ENCODE measurements at places on chromosomes 5 and 9.
A peak's percentile ranks its signal among the peaks of the same experiment; 100 is the strongest.

DNA sequence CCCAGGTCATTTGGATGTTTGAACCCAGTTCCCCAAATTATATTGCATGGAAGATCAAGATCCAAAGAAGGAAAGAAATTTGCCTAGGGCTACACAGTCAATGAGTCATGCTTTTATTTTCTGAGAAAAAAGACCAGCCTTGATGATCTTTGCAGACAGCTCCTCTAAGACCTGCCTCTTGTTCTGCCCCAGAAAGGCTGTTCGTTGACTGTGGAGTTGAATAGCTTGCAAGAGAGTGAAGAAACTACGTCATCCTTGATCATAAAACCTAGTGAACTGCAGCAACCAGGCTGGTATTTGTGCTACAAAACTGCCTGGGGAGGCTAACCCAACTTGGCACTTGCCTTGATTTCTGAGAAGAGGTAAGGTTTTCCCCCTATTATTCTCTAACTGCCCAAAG is 263.9 kb downstream of the PAPPA start:
- DNase-seq, result peak; percentile 38

DNA sequence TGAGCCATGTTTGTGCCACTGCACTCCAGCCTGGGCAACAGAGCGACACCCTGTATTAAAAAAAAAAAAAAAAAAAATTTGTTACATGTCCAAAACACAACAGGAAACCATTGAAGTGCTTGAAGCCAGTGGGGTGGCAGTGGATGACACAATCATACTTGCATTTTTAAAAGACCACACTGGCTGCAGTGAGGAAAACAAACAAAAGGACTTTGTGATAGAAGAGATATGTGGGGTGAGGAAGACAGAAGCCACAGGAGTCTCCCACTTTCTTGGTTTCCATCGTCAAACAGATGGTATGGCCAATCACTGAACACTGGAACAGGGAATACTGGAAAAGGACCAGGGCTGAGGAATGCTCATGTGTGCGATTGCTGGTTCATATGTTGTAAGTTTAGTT is 20.9 kb upstream of the COMMD10 start:
- no peak for DNase-seq

- peak; percentile 91 for DNase-seq
These were observed 154.7 kb downstream of the FAM114A2 start for GRCh38 chr5:153883854-153884611.

GRCh38 chr5:75526070-75526469 is 14.4 kb downstream of the POLK start:
- DNase-seq, result no peak

DNA sequence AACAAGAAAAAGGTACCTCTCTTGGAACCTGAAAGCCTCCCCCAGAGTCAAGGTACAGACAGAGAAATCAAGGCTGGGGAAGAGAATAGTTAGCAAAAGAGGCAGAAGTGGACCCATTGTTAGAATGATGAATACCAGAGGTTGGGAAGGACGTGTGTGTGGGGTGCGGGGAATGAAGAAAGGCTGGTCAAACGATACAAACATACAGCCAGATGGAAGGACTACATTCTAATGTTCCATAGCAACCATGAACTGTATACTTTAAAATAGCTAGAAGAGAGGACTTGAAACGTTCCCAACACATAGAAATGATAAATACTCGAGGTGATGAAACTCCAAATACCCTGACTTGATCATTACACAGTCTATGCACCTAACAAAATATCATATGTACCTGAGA is 7.1 kb downstream of the CCDC69 start:
- DNase-seq, result no peak

- DNase-seq, result no peak
These were observed 65.7 kb upstream of the SYK start for GRCh38 chr9:90735952-90736351.

GRCh38 chr5:136013559-136013958 is 15.2 kb upstream of the TGFBI start:
- DNase-seq, result no peak

- no peak for DNase-seq
These were observed 7.9 kb upstream of the LHX6 start for GRCh38 chr9:122236681-122237080.

GRCh38 chr9:92292338-92293074 is 991 bp downstream of the IARS1 start:
- peak; percentile 17 for DNase-seq

- no peak for DNase-seq
These were observed 8.0 kb downstream of the GAPT start for GRCh38 chr5:58499231-58499630.

GRCh38 chr9:91089405-91090129 is 272.2 kb downstream of the AUH start:
- peak; percentile 49 for DNase-seq

DNA sequence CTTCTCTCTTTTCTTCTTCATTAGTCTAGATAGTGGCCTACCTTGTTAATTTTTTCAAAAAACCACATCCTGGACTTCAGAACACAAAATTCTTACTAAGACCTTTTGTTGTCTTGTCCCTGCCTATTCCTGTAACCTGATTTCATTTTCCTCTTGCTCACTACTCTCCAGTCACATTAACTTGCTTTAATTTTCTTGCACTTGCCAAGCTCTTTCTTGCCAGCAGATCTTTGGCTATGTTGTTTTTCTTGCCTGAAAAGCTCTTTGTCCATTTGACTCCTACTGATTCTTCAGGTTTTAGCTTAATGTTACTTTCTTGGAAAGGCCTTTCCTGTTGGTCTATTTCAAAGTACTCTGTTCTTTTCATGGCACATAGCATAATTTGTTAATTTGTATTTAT is 356.8 kb downstream of the OSTF1 start:
- no peak for DNase-seq

DNA sequence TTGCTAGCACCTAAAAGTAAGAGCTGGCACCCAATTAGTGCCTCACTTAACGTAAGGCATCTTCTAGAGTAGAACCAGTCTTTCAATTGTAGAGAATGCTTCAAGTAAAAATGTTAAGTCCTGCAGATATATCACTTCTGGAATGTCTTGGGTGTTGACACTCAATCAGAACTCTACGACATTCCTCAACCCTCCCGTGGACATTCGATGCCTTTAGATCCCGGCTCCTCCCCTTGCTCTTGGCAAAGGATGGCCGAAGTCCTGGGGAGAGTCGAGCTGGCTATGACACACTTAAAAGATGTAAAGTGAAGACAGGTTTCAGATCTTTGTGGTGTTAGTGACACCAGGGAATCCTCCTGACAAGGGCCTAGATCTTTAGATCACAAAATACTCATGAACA is 87.5 kb upstream of the ERCC6L2 start:
- no peak for DNase-seq

DNA sequence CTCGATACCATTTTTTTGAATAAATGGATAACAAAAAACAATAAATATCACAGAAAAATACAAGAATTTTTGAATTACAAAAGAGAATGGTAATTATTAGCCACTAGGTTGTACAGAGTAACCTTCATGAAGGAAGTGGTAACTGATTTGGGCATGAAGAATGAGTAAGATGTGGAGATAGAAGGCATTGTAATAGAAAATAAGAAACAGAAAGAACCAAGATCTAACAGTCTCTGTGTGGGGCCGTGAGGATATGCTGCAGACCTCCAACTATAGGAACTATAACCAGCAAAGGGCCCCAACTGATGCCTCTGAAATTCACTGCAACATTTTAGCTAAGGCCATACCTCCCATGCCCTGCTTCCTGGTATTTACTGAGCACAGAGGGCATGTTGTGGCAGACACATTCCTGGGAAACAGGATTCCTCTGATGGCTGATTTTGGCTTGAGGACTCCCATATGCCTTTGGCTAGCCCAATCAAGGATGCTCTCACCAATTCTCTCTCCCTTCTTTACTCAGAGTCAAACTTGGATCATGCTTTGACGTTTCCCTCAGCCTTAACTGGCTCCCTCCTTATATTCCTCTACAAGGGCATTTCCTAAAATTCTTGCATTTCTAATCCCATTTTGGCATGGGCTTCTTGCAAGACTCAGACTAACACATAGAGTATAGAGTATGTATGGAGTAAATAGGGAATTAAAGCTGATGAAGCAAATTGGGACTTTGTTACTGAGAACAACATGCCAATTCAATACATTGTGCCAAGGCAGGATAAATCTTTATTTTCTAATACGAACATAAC is 208.9 kb downstream of the PDE4D start:
- DNase-seq, result no peak

- DNase-seq, result no peak
These were observed 7.4 kb downstream of the CDK9 start for GRCh38 chr9:127793093-127793708.

DNA sequence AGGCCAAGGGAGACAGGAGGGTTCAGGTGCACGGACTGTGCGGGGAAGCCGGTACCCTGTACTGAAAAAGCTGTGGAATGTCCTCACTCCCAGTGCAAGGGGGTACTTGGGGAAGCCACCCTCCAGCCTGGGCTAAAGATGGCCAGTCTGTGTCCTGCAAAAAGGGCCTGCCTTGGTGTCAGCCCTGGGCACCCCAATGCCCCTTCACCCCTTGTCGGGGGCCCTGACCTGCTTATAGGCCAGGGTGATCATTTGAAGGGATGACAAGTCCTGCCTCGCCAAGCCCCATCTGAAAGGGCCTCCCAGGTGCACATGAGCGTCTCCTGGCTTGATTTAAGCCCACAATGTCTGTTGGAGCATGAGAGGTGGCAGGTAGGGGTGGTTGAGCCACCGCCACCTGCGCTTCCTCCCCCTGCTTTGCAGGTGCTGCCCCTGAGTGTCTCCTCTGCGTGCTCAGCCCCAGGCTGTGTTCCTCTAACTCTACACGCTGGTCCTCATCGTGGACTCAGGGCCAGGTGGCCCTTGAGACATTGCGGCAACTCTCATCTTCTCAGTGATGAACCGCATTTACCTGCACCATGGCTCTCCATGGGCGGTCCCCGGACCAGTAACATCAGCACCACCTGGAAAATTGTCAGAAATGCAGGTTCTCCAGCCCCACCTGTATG is 97.0 kb downstream of the ANKRD33B start:
- DNase-seq, result no peak

- DNase-seq, result no peak
These were observed 34.5 kb upstream of the NCS1 start for GRCh38 chr9:130137641-130138081.

DNA sequence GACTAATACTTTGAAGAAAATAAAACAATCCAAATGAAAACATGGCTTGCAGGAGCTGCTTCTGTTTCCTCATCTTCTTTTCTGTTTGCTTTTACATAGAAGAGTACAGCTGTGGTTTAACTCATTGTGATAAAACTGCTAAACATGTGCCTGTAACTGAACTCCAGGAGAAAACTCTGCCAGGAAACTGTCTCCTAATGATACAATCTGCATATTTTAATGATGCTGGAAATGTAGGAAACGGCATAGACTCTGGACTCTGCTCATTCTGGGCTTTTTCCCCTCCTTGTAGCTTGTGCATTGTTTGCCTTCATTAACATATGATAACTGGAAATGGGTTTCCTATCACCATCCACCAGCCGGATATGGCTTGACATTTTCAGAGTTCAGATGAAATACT is 813.3 kb upstream of the WWC1 start:
- DNase-seq, result no peak

- DNase-seq, result no peak
These were observed 21.5 kb downstream of the NKD2 start for GRCh38 chr5:1029945-1030625.

GRCh38 chr5:103473725-103474124 is 88.9 kb downstream of the NUDT12 start:
- DNase-seq, result no peak

DNA sequence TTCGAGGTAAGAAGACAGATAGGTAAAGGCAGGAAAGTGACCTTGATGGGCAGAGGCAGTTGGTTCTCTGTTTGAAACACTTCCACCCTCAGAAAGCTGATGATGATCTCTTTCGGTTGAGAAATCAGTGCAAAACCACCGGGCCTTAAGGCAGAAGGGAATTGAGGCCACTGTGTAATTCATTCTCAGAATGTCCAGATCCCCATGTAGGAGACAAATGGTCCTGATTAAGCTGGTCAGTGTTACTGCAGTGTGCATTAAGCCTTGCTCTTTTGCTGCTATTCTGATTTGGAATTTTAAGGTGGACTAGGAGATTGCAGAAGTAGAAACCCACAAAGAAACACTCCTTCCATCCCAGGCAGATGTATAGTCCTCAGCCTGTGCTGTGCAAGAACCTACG is 255.2 kb downstream of the ARHGAP26 start:
- DNase-seq, result no peak

DNA sequence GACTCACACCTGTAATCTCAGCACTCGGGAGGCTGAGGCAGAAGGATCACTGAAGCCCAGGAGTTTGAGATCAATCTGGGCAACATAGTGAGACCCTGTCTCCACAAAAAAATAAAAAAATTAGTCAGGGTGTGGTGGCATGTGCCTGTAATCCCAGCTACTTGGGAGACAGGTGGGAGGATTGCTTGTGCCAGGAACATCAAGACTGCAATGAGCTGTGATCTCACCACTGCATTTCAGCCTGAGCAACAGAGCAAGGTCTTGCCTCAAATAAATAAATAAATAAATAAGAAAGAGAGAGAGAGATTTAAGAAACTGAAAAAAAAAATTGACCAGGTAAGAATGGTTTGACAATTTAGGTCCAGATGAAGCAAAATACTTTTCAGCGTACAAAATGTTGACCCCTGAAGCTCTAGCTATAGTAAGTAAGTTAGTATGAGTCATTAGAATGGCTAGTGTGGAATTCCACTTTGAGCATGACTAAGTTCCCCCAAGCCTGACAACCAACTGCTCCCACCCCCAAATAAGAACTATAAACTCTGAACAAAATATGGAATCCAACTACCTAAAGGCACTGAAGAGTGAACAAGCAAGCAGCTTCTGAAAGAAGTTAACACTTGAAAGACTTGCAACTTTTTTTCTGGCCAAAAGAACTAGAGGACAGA is 217.8 kb upstream of the TLE4 start:
- DNase-seq, result peak; percentile 67

GRCh38 chr9:38311382-38312270 is 80.9 kb upstream of the ALDH1B1 start:
- DNase-seq, result no peak

GRCh38 chr9:84542554-84542953 is 127.0 kb upstream of the NTRK2 start:
- no peak for DNase-seq

- no peak for DNase-seq
These were observed 6.4 kb downstream of the KCNMB1 start for GRCh38 chr5:170382790-170383189.

GRCh38 chr5:37875051-37875787 is 35.4 kb upstream of the GDNF start:
- DNase-seq, result peak; percentile 75

- DNase-seq, result no peak
These were observed 244.4 kb downstream of the FAM114A2 start for GRCh38 chr5:153794327-153794726.

All from HFFc6 (cell line).